ENCODE measurements at places on chromosomes 1 and 21.

- DNase-seq = no peak
These were observed 52.8 kb downstream of the TOMM20 start for GRCh38 chr1:235075777-235076308.

GRCh38 chr1:194043984-194044755, 857.8 kb upstream of the B3GALT2 start:
- DNase-seq = no peak

DNA sequence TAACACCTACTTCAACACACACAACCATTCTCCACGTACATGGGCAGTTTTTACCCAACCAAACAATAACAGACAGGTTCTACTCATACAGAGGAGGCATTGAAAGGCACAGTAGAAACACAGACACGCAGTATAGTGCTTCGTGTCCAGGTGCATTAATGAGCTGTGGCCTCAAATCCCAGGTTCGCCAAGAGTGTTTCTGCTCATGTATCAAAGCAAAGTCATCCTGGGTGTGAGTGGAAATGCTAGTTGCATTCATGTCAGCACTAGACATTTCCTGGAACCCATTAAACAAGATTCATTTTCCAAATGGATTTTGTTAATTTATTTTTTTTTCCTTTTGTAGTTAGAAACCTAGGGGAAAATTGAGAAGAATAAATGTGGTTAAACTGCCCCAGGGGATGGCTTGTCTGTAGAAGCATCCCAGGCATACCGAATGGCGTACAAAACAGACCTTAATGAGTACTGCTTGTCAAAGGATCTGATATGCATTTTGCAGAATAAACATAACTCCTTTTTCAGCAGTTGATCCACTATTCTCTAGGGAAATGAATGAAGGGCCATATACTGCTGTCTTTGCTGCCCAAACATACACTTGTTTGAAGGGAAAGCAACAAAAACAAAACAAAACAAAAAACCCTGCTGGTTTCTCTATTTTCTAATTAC, 298.6 kb upstream of the ST6GALNAC5 start:
- DNase-seq = no peak

DNA sequence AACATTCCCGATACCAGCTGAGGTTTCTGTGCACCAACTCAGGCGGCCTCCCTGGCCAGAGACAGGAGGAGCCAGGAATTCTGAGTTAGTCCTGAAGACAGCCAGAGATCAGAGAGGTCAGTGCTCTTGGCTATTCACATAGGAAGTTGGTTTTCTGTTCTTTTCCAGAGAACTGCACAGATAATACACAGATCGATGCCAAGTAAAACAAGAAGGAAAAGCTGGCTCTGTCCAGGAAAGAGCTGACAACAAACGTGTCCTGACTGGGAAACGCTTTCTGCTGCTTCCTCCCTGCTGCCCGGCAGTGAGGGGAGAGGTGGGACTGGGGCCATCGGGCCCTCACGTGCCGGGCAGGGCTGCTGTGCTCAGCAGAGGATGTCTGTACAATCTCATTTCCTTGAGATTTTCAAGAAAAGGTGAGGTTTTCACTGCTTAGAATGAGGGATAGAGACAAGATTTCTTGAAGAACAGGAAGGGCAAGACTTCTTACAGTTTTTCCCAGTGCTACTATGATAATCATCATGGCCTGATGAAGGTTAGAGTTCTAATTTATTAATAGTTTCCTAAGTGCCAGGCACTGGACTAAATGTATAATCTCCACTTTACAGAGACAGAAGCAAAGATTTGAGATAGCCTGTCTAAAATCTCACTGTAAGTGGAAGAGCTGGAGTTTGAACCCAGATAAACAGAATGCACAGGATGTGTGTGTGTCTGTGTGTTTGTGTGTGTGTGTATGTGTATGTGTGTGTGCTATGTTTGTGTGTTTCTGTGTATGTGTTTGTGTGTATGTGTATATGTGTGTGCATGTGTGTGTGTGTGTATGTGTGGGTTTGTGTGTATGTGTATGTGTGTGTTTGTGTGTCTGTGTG, 211.0 kb upstream of the RAB4A start:
- no peak for DNase-seq

- no peak for DNase-seq
These were observed 40.2 kb downstream of the PIK3CD start for GRCh38 chr1:9691691-9692090.

- no peak for DNase-seq
These were observed 62.9 kb downstream of the CDKN2C start for GRCh38 chr1:51032936-51033335.

- DNase-seq = no peak
These were observed 26.8 kb downstream of the PTTG1IP start for GRCh38 chr21:44846485-44847260.

GRCh38 chr21:38923429-38923828, 117.7 kb downstream of the ETS2 start:
- DNase-seq = no peak

DNA sequence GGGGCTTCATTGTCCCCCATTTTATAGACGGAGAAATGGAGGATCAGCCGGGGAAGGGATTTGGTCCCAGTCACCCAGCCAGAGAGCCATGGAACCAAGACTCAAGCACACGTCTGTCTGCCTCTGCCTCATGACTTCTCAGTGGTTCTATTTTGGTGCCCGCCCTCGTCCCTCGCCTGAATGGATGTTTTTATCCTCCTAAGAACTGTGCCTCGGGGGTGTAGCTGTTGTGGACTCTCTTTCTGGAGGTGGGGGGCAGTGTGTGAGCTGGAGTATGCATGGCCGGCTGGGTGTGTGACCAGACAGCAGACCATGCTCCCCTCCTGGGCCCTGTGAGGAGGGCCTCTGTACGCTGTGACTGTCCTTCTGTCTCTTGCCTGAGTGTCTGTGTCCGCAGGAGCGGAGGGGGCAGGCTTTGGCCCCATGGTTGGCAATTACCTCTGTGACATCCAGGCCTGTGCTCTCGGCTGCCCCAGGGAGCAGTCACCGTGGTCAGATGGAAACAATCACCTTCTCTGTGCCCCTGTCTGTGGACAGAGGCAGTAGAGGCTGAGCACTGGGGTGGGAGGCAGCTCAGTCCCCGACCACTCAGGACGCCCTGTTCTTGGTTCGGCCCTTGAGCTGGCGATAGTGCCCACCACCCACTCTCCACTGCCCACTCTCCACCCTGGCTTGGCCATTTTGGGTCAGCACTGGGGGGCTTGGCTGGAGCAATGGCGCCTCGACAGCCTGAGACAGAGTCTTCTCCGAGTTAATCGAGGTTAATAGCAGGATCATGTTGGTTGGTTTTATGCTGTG, 20.4 kb downstream of the WNT4 start:
- DNase-seq = no peak
